ENCODE measurements at places on chromosomes 12 and 14.
A peak's percentile ranks its signal among the peaks of the same experiment; 100 is the strongest.

DNA sequence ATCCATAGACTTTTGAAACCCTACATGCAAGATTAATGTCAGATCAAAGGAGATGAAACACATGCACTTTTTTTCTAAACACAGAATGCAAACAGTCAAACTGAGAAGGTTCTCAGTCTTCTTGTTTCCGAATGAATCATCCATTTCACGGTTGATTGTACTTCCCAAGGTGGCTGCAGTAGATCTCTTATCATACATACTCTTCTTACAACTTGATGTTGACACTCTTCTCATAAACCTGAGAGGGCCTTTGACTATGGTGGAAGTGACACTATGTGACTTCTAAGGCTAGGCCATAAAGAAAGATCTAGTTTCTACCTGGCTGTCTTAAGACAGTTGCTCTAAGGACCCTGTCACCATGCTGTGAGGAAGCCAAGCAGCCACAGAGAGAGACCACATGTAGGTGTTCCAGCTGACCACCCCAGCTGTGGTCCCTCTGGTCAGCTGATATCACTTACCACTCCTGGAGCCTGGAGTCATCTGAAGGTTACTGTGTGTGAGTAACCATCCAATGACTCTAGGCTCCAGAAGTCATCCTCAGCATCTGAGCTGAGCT, 67.2 kb upstream of the HMGA2 start:
- DNase-seq: no peak

DNA sequence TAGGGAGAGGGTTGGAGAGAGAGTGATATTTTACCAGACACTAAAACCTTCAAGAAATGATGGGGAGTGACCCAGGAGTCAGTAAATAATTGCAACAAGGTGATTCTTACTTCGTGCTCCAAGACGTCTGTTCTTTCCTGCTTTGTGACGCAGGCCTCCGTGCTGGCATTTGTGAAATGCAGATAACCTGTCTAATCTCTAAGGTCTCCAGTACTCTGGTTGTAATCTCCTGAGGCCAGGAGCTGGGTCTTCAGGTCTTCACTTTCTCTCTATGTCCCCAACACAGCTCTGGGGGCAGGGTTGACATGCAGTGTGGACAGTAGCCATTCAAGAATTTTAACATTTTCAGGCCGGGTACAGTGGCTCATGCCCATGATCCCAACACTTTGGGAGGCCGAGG, 53.1 kb downstream of the CD9 start:
- DNase-seq: no peak

GRCh38 chr14:98182393-98183055, 1089.5 kb downstream of the BCL11B start:
- DNase-seq: peak; percentile 20

- no peak for DNase-seq
Observed at GRCh38 chr12:122366685-122367475, 55.6 kb downstream of the CLIP1 start.

DNA sequence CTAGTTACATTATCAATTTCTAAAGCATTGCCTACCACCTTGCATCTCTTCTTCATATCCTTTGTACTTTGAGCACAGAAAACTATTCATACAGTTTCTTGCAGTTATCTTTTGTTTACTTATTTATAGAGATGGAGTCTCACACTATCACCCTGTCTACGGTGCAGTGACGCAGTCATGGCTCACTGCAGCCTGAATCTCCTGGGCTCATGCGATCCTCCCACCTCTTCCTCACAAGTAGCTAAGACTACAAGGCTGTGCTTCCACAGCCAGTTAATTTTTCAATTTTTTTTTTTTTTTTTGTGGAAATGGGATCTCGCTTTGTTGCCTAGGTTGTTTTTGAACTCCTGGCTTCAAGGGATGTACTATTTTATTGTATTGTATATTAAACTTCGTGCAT, 158.0 kb downstream of the TTC6 start:
- DNase-seq: no peak

GRCh38 chr12:4210183-4210582, 63.4 kb upstream of the CCND2 start:
- no peak for DNase-seq

GRCh38 chr14:50769863-50770500, 61.0 kb downstream of the NIN start:
- DNase-seq: no peak

GRCh38 chr12:57723630-57723962, 14.9 kb downstream of the AGAP2 start:
- no peak for DNase-seq

DNA sequence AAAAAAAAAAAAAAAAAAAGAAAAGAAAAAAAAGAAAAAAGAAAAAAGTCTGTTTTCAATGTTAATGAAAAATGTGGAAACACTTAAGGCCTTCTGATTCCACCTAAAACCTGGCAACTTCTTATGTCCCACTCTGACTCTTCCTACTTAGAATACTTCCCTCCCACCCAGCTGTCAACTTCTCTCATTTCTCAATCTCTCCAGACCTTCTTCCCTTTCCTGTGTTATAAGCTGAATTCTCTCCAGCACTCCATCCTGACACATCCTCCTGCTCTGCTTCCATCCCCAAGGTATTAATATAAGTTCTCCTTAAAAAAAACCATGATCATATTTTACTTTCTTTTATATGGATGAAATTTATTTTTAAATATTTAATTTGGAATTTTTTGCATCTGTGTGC, 20.3 kb upstream of the TMTC1 start:
- DNase-seq: no peak

DNA sequence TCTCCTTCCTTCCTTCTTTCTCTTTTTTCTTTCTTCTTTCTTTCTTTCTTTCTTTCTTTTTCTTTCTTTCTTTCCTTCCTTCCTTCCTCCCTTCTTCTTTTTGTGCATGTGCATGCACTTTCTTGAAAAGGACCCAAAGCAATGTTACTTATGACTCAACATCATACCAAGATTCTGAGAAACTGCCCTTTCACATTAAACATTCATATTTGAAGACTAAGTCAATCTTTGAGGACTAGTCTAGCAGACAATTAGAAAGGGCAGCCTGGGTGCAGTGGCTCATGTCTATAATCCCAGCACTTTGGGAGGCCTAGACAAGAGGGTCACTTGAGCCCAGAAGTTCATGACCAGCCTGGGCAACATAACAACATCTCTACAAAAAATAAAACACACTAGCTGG, 212.8 kb upstream of the KITLG start:
- no peak for DNase-seq

DNA sequence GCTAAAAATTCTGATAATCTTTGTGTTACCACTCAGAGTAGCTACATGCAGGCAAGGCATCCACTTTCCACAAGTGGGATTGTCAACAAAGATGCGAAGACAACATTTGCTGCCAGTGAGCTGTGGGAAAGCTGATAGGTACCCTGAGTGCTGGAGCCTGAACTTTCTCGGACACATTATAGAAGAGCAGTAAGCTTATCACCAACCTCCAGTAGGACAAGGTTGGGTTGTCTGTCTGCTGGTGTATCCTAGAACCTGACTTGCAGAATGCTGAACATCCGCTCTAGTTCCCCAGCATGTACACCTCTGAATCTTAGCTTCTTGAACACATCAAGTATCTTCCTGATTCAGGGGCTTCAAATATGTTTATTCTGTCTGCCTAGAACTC, 103.8 kb upstream of the PPM1H start:
- no peak for DNase-seq

DNA sequence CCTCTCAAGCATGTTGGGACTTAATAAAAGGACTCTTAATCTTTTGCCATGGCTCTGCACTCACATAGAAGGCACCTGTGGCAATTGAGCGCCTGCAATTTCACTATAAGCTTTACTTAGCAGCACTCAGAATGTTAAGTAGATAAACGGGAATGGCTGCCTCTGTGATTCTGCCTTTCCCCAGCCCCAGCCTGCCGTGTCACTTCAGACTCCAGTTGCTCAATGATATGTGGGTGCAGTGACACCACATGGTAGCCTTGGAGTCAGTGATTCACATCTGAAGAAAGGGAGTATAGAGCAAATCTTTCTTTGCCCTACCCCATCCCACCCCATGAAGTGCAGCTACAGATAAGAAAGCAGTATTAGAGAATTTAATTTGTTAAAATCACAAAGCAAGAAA, 96.1 kb downstream of the ZFC3H1 start:
- DNase-seq: no peak

DNA sequence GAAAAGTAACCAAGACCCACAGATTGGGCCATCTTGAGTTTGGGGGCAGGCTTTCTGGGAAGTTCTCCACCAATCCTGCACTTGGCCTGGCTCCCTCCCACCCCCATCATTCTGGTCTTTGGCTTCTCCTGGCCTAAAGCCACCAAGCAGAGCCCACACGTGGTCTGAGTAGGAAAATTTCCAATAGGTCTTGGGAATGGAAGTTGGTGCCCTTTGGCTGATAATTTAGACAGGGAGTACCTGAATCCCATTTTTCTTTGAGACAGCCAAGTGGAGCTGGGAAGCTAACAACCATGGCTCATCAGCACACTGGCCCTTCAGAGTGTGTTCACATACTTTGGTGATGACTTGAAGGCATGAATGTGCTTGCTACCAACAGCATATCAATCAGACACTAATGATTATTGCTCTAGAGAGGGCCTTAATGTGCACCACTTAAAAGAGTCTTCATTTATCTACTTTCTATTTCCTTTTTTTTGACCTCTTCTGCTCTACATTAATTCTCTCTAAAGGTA, 156.0 kb downstream of the EGLN3 start:
- no peak for DNase-seq

DNA sequence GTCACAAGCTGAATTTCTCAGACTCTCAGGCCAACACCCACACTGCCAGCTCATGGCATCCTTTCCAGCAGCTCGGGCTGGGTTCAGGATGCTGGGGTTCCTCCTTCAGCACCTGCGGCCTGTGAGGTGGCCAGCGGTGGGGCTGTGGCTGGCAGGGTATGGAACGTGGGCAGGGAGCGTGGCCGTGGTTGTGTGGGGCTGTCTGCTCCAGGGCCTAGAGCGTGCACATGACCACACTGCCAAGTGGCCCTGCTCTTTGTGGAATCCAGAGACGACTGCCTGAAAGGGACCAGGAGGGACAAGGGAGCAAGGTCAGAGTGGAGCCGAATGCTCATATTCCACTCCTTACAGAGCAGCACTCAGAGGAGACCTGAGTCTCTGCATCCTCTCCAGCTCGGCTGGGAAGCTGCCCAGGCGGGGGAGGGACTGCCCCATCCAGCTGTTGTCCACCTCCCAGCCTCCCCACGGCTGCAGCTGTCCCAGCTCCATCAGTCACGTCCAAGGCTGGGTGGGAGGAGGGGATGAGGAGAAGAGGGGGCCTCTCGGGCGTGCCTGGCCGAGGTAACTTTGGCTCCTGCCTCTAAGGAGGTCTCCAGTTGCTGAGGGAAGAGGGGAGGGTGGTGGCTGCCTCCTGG, 71.3 kb downstream of the TSPAN9 start:
- DNase-seq: no peak

DNA sequence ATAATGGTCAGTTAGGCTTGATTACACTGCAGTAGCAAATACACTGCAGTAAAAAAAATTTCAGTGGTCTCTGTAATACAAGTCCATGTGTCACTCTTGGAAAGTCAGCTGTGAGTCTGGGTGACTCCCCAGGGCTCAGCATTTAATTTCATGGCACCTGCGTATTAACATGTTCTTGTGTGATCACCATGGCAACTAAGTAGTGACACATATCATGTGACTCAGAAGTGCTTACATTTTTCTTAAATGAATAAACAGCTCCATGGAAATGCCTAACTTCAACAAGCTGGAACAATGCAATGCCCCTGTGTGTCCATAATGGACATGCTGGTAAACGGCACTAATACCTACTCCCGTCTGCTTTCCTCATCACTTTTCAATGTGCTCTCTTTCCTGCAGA, 88.5 kb upstream of the ANO4 start:
- DNase-seq: no peak

DNA sequence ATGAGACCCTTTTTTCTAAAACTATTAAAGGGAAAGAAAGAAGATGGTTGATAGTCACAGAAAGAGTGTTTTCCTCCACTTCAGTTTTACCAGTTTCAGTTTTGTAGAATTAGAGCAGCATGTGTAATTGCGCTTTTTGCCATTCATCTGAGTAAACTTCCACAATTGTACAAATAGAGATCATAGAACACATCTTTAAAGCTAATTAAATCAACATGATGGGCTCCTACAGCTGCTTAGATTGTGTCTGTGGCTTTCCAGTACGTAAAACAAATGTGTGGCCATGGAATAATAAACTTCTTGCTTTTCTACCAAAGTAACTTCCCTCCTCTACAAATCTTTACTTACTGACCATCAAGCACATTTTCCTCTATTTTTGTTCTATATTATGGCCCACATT, 84.2 kb upstream of the LRIG3 start:
- no peak for DNase-seq

DNA sequence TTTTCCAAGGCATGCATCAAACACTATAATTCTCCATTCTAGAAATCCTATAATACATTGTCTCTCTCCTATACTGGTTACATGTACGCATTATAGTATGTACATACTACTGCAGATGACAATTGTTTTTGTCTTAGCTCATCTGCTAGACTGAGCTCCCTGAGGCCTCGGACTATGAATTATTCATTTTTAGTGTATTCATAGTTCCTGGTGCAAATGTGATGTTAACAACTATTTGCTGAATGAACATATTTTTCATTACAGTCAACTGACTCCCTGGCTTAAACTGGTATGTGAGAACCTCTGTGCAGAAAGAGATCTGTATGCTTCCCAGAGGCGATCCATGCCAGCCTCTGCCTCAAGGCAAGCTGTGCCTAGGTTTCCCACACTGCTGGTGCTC, 91.8 kb upstream of the PARP11 start:
- DNase-seq: no peak

- DNase-seq: no peak
Observed at GRCh38 chr12:28936221-28936620, 212.9 kb upstream of the FAR2 start.

DNA sequence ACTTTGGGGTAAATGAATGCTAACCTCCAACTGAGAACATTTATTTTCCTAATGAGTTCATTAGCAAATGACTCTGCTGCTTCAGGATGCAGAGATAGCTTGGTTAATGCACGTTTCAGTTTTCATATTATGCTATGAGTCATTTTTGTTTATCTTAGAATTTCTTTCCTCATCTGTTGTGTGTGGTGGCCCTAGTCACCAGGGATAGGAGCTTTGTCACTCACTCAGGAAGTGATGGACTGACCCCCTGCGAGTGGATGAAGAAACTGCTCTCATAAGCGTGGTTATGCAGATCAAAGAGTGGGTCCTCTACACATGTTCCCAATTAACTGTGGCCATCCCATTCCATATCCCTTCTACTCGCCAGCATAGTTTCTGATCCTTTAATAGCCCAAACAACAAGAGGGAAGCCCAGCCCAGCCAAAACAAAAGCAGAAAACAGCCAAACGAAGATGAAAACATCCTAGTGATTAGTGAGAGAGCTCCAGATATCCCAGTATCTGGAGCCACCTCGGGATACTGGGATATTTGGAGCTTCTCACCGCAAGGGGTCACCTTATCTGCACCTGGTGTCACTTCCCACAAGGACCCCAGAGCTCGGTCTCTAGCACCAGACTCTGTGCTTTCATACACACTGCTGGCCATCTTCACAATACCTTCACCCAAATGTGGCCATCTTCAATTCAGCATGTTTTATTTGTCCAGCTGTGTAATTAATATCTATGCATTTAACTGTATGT, 8.6 kb downstream of the TC2N start:
- no peak for DNase-seq

- DNase-seq: no peak
Observed at GRCh38 chr12:114918535-114919233, 234.7 kb upstream of the TBX3 start.
